ENCODE measurements at places on chromosomes 4 and X.
A peak's percentile ranks its signal among the peaks of the same experiment; 100 is the strongest.

DNA sequence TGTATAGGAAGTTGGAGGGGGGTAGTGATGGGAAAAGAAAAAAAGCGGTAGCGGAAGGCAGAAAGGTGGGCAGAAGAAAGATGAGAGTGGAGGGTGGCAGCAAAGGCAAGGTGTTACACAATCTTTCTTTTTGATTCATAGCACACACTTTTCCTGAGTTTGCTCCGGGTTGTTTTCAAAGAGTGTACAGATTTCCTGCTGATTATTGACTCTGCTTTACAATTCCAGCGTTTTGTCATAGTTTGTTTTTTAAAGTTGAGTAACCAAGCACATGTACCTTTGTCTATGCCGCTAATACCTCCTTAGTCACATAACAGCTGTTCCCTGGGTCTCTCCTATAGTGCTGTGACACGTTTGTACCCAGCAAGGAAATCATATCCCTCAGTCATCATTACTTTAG is 50.3 kb downstream of the AGA start:
- no peak for DNase-seq

DNA sequence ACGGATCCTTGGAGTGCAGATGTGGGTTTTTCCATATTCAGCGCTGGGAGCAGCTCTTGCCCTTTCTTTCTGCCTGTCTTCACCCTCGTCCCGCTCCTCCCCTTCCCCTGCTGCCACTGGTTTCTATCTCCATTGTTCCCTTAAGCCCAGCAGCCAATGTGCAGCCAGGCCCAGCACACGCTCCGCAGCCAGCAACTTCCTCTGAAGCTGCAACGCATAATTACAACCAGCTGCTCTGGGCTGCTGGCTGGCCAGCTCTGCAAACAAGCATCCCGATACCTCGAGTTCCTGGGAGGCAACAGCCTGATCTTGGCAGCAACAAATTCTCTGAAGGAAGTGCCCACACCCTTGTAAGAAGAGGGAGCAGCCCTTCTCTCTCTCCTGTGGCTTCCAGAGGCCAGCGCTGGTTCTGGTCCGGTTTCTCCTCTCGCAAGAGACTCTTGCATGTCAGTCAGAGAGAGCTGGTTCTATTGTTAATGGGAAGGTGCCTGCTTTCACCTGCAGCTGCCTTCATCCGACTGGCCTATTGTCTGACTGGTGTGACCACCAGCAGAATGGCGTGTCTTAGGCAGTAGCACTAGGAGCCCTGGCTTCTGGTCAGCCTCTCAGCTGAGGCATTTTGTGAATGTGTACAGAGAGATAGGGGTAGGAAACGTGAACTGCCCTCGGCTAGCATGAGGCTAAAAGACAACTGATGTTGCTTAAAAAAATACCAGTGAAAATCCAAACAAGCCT is 83.8 kb upstream of the MAML3 start:
- no peak for DNase-seq

DNA sequence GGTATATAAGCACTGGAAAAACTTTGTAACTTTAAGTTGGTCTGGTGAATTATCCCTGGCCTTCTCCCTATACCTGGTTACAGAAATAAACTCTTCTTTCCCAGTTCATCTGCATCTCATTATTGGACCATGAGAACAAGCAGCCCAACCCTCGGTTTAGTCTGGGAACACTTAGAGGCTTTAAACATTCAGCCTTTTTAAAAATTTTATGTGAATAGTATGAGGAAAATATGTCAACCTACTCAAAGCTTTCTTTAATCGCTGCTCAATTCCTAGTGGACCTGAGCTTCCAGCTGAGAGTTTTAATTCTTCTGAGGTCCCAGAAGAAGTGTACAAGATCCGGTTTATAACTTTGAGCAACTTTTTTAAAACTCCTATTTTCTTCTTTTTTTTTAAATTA is 358.6 kb upstream of the NOCT start:
- no peak for DNase-seq

DNA sequence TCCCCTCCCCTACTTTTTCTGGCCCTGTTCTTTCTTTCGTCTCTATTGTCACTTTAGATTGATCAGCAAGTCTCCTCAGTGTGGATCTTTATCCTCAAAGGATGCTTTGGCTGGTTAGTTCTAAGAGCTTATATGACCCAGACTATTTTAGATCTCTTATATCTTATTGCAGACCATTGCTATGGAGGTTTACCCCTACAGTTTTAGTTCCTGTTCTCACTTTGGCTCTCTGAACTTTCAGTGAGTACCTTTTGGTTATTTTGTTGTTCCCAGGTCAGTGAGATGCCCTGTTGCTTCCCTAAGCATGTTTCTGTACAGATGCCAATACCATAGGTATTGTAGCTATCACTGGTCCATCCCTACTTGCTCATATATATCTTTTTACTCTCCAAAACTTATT is 24.0 kb upstream of the MED14 start:
- DNase-seq: no peak

DNA sequence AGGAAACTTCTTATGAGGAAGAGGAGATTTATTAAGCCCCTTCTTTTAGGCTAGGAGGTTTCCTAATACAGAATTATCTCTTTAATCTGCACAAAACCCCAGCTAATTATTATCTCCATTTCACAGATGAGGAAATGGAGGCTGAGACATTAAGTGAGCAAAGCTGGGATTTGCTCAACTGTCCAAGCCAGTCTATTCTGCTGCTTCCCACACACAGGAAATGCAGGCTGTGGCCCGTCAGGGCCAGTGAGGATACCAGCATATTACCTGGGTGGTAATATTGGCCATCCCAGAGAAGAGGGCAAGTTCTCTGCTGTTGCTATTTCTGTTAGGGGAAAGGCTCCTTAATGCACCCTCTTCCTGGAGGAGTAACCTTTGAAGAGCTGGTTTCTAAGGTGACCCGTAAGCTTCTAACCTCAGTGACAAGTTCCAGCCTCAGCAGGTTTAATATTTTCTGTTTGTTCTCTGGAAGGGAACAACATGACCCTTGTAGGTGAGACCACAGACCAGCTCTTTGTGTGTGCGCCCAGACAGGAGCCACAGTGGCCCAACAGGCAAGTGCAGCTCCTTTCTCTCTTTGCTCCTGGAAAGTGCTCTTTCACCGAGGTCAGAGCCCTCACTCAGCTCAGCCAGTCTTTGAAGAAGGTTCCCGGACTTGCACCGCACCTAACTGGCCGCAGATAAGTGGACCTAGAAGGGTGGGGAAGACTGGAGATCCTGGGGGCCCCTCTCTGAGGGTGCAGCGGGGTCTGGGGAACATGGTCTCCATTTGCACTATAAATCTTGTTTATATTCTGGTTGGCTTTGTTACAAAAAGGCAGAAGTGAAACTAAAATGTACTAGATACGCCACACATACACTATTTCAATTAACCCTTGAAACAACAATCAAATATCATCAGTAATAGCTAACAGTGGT is 35.5 kb downstream of the TBC1D9 start:
- DNase-seq: no peak

DNA sequence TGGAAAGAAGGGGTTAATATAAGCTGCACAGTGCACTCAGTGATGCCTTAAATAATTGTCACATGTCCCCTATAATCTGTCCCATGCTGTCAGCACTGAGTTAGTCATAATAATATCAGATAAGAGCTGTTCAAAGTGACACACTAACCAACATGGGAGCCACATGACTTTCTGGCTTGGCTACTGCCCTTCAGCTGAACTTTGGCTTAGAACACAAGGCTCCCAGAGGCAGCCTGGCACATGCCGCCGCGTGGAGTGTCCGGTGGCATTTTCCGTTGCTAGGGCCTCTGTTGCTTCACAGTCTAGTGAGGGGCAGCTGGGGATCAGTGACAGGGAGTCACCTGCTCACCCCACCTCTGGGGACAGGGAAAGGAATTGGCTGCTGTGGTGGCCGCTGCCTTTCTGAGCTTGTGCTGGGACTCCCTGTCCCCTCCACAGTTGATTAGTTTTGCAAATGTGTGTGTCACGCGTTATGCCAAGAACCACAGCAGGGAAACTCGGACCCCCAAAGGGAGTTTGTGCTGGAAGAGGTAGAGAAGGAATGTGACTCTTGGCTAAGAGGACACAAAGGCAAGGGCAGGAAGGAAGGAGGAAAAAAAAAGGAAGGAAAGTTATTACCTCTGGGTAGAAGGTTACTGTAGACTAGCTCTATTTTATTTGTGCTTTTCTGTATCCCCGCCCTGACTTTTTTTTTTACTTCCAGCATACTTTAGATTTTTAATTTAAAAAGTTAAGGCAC is 41.1 kb upstream of the PPARGC1A start:
- no peak for DNase-seq

DNA sequence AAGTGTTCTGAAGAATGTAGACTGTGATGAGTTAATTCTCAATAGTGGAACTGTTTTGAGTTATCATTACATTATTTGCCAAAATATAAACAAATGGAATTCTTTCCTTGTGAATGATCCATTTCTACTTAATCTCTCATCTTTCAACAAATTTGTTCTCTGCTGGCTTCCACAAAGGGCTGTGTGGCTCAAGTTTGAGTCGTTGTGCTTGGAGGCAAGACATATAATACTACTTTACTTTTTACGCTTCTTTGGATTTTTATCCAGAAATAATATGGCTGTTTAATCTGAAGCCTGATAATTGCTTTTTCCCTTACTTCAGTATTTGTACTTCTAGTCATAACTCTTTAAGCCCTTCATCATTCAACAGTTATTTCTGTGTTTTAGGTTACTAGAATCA is 169.5 kb downstream of the ARHGAP10 start:
- DNase-seq: no peak

DNA sequence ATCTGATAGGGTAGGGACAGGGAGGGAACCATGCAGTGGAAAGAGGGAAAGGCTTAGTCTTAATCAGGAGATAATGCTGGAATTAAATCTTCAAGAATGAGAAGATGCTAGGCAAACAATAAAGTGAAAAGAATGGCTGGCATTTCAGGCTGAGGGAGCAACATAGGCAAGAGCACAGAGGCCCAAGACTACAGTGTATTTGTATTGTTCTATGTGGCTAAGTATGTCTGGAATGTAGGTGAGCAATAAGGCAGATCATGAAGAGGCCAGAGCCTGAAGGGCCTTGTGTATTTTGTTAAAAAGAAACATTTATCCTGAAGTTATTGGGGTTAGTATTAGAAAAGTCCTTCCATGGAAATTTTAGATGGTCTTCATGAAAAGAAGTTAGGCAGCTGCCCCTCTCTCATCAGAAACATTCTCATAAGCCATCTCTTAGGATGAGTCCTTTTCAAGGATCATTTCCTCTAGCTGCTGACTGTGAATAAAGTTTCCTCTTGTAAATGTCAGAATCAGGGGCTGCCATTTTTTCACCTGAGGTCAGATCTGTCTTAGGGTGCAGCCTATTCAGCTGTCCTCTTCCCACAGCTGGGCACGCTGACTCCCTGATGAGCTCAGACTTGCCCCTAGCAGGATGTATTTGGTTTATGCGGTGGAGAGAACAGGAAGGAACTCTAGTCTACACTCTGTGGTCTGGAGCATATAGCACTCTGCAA is 46.3 kb downstream of the ATP10D start:
- peak; percentile 72 for DNase-seq

DNA sequence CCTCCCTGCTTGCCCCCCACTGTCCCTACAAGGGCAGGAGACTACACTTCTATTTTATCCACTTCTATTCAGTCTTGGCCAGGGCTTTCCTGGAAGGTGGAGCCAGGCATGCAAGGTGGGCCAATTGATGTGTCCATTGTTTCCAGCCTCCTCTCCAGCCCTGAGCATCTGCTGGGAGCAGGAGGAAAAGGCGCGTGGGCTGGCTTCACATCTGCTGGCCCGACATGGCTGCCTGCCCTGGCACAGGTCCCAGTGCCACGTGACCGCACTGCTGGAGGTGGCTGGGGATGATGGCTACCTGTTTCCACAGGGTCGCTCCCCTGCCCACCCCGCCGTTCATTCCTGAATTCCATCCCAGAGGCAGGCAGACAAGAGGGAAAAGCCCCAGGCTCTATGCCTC is 247.7 kb downstream of the AFAP1 start:
- DNase-seq: no peak

DNA sequence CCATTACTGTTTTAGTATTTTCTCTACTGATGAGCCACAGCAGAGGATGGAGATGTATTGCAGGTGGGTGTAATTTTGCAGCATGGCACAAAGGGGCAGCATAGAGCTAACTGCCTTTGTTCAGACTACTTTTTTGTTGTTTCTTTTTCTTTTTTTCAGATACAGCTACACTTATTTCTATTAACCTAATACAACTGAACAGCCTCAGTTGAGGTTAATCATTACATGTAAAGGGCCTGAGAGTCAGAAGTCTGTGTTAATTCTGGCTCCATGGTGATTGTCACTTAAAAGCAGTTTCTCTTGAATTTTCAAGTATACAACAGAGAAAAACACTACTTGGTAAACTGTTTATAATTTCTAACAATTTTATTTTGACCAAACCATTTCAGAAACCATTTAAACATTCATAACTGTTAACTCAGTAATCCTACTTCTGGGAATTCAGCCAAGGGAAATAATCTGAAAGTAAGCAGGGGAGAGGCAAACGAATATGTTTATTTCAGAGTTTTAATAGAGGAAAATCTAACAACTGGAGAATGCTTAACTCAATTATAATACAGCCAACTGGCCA is 13.9 kb upstream of the PPEF2 start:
- peak; percentile 53 for DNase-seq

DNA sequence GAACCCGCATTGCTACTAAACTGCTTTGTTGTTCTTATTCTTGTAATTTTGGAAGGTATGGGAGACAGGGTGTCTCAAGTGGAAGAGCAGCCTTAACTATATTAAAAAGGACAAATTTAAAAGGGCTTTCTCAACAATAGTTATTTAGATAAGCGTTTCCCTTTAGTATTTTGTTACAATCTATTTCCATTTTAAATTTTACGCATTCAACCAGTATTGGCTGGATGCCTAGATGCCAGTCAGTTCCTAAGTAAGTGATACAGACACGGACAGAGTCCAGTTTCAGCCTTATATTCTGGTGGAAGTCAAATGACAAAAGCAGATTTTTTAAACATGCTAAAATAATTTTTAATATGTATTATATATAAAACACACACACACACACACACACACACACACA is 28.3 kb downstream of the FAT1 start:
- no peak for DNase-seq

- no peak for DNase-seq
Measured at GRCh38 chr4:40837094-40837870, 87.5 kb downstream of the NSUN7 start.

GRCh38 chrX:54944816-54945215 is 24.2 kb downstream of the TRO start:
- no peak for DNase-seq

DNA sequence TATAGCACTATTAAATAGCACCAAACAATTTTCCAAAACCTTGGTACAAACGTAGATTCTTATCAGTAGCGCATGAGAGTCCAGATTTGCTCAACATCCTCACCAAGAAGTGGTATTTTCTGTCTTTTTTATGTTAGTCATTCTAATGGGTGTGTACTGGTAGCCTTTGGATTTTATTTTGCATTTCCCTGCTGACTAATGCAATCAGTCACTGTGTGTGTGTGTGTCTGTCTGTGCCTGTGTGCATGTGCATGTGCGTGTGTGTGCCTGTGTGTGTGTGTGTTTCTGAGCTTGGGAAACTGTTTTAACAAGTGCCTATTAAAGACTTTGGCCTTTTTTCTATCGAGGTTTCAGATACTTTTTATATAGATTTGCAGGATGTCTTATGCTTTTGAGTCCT is 82.2 kb upstream of the MAGEA10 start:
- DNase-seq: no peak

- DNase-seq: no peak
Measured at GRCh38 chr4:136319789-136320464, 1212.4 kb downstream of the PCDH18 start.

- no peak for DNase-seq
Measured at GRCh38 chr4:66298569-66298968, 628.3 kb upstream of the EPHA5 start.
